ENCODE measurements at places on chromosomes 2 and 18.

- no peak for DNase-seq
Measured at GRCh38 chr2:60867848-60868247, 13.5 kb upstream of the REL start.

DNA sequence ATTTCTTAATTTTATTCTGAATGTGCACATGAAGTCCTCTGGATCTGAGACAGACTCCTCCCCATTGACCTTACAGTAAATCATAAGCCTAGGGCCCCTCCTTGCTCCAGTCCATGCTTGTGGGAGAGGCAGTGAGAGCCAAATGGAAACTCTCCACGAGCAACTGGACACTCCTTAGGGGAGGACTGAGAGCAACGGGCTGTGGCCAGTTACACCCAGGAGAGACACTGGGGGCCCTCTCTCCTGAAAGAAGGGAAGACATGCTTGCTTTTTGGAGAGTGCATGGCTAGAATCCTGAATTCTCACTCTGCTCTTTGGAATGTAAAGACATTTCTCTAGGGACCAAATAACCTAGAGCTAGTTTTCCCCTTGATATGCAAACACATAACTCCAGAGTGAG, 49.0 kb upstream of the BIN1 start:
- DNase-seq = no peak

- DNase-seq = no peak
Measured at GRCh38 chr2:88448248-88448647, 4.2 kb downstream of the FOXI3 start.

GRCh38 chr18:33812186-33812585, 234.2 kb downstream of the ASXL3 start:
- DNase-seq = no peak

DNA sequence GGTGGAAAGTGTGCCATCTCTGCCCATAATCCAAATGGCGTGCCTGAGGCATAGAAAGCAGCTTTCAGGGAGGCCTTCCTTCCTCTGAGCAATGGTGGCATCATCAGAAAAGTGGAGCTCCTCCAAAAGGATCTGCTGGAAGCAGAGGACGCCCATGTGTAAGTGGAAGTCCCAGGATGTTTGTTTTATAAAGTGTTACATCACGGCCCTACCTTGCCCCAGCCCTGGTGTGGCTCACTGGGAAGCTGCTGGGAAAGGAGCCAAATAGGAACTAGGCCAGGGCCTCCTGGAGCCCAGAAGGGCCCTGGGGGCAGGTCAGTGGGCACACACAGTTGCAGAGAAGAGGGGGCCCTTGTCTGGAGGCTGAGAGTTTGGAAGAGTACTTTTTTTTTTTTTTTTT, 4.2 kb upstream of the ODC1 start:
- no peak for DNase-seq

GRCh38 chr2:223918671-223919134, 26.4 kb downstream of the WDFY1 start:
- no peak for DNase-seq

DNA sequence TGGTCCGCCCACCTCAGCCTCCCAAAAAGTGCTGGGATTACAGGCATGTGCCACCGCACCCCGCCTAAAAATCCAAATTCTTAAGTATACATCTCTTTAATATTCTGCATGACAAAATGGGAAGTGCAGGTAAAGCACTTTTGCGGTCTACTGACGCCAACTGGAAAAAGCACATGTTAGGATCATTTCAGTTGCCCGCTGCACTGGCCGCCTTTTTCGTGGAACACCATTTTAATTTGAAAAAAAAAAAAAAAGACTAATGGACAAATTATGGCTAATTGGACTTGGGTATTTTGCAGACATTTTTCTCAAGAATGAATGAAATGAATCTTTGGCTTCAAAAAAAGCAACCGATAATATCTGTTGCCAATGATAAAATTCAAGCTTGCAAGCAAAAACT, 129.3 kb upstream of the GPC1 start:
- no peak for DNase-seq
